Stimulated activated CD4-positive, alpha-beta T cell treated with anti-CD3 and anti-CD28 coated beads, Interleukin-4, amount 100 ng/mL, for 4 hours (primary cell): ENCODE measurements at places on chromosomes 6 and 20.
A peak's percentile ranks its signal among the peaks of the same experiment; 100 is the strongest.

- no peak for DNase-seq
Measured at GRCh38 chr6:157614026-157614568, 208.9 kb upstream of the SNX9 start.

- DNase-seq: no peak
Measured at GRCh38 chr20:39266989-39267388, 304.8 kb downstream of the DHX35 start.

GRCh38 chr20:54219751-54220426 lies 12.0 kb downstream of the PFDN4 start:
- DNase-seq: no peak

GRCh38 chr6:108027594-108027993 lies 46.9 kb downstream of the OSTM1 start:
- DNase-seq: no peak

GRCh38 chr6:36920049-36920448 lies 34.3 kb downstream of the C6orf89 start:
- no peak for DNase-seq

DNA sequence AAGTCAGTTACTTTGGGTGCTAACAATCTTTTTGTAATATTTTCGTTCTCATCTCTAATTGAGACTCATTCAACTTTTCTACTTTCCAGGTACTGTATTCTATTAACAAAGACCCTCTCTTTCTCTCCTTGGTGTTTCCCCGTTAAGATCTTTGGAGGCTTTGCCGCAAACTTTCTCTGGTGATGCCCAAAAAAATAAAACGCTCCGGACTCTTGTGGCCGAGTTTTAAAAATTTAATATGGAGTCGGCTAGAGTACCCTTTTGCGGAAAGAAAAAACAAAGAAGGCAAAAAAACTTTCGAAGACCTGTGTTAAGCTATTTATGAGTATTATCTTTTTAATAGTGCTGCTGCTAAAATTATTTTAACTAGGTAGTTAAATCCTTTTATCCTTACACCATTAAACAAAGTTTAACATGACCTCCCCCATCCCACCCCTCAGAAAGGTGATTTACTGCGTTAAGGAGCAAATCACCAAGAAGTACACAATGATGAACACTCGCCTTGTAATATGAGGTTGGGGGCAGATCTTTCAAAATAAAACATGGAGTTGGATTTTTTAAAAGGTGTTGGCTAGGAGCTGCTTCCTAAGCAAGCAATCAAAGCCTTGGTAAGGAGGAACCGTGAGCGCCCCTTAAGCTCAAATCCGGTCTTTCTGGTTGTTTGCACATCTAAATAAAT lies 10.0 kb downstream of the SIM1 start:
- DNase-seq: no peak

GRCh38 chr6:130486417-130486816 lies 120.6 kb downstream of the TMEM200A start:
- no peak for DNase-seq

GRCh38 chr6:130680116-130680515 lies 147.1 kb upstream of the SMLR1 start:
- DNase-seq: no peak

- no peak for DNase-seq
Measured at GRCh38 chr6:134787261-134787877, 162.5 kb downstream of the ALDH8A1 start.

DNA sequence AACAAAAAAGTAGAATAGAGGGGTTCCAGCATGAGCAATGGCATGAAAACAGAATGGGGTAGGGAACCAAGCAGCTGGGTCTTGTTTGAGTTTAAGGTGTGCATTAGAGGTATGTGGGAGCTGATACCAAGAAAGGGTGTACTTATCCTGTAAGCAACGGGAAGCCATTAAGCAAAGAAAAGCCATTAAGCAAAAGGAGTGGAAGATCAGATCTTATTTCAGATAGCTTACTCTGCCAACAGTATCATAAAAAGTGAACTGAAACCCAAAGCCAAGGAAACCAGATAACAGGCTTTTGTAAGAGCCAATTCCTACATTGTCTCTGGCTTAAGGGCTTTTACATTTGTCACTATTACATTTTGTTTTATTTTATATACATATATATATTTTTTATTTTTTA lies 21.3 kb upstream of the BEND6 start:
- DNase-seq: no peak

- no peak for DNase-seq
Measured at GRCh38 chr6:5398530-5398929, 137.2 kb downstream of the FARS2 start.

DNA sequence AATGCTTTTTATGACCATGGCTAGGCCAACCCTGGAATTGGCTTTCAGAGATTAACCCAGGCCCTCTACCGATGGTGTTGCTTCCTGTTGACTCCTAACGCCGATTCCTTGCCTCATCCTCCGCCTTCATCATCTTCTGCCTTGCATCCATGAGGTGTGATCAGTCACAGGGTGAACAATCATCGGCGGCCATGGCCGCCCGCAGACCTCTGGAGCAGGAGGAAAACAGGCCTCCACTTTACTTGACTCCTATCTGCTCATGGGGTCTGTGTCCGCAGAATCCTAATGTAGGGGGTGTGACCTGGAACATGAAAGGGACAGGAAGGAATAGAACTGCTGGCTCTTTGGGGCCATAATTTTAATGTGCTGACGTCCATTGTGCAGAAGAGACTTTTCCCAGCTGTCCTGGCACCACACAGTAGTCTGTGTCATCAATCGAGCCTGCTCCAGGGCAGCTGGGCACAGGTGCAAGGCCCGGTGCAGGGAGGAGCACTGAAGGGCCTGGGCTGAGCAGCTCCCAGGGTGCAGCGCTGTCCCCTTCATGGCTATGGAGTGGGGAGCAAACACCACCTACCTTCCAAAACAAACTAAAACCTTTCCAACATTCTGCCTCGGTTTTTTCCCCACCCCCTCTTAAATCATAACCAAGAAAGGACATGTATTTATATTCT lies 8.0 kb downstream of the SLC22A3 start:
- DNase-seq: no peak

- no peak for DNase-seq
Measured at GRCh38 chr6:20334334-20334733, 67.3 kb upstream of the E2F3 start.

GRCh38 chr6:134446218-134446848 lies 128.4 kb upstream of the SGK1 start:
- DNase-seq: no peak

DNA sequence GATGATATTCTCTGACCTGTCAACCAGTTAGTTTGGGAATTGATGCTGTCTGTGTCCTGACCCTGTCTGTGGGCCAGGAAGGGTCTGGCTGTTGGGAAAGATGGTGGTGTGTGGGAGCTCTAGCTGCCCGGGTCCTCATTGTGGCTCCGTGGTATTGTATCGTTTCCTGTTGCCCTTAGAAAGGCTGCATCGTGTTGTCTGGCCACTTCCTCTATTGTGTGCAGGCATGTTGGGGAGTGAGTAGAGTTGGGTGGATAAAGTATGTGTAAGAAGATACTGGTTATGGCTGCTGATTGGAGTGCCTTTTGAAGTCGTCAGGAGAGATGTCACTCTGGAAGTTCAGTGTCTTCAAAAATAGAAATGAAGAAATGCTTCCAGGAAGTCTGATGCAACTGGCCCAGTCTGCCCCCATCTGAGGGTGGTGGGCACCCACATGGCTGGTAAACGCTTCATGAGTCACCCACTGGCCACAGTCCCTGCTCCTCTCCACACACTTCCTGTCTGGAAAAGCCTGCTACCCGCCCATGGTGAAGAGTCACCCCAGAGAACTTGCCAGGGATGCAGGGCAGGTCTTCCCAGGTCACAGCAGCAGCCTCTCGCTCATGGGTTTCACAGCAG lies 27.9 kb downstream of the PPARD start:
- DNase-seq: peak; percentile 20

DNA sequence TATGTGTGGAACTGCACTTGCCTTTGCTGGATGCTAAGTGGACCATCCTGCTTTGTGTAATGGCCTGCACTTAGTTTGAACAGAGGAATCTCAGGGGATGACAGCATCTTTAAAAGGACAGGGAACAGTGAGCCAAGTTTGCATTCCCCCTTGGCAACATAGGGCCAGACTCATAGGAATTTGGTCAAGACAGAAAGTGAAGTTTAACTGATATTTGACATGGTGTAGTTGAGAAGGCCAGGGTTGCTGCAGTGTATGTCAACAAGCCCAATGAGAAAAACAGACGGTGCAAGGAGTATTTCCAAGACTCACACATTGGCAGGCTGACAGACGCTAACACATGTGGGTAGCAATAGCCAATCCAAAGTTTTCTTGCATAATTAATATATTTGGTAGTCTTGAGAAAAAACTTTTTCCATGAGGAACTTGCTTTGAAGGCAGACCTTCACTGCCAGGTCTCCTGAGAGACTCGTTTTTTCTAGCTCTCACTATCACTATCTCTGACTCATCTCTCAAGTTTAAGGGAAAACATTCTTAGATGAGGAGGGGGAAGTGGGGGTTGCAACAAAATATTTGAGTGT lies 213.8 kb downstream of the IBTK start:
- DNase-seq: no peak

DNA sequence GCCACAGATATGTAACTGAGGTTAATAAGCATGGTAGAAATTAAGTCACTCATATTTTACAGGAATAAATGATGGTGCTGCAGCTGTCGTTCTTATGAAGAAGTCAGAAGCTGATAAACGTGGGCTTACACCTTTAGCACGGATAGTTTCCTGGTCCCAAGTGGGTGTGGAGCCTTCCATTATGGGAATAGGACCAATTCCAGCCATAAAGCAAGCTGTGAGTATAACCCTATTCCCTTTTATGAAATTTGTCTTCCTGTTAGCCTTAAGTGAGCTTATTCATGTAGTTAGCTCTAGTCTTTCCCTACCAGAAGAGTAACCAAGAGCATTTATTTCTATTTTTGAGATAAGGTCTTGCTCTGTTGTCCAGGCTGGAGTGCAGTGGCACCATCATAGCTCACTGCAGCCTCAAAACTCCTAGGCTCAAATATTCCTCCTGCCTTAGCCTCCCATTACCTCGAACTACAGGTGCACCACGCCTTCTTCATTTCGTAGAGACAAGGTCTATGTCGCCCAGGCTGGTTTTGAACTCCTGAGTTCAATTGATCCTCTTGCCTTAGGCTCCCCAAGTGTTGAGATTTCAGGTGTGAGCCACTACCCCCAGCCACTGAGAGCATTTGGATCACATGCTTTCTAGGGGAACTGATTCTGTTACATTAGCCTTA lies 12.0 kb downstream of the TCP1 start:
- DNase-seq: no peak

DNA sequence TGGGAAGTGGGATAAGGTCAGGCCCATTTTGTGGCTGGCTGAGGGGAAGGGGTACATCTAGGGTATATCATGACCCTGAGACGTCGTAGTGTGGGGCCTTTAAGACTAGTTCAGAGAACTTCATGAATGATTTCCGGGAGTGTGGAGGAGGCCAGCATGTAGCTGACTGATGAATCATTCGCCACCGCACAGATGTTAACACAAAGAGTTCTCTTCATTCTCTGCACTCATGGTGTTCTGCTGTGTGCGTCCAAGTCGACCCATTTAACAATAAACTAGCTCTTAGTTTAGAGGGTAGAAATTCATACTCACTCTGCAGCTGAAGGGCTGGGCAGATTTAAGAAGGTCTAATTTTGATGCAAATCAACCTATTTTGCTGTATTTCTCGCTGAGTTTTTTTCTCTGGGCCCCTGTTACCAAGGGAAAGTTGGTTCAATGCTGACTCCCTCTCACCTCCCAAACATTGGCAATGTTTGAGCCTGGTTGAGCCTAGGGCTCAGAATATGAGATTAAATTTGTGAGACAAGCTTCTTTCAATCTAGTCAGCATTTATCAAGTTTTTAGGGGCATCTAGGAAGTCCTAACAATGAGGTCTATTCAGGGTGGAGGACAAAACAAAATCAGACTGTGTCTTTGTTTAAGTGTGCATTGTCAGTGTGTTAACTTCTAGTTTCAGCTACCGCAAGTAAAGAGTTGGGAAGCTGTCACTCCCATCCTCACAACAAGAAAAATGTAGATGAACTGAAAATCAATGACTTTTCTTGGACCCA lies 106.8 kb upstream of the CBLN4 start:
- no peak for DNase-seq

DNA sequence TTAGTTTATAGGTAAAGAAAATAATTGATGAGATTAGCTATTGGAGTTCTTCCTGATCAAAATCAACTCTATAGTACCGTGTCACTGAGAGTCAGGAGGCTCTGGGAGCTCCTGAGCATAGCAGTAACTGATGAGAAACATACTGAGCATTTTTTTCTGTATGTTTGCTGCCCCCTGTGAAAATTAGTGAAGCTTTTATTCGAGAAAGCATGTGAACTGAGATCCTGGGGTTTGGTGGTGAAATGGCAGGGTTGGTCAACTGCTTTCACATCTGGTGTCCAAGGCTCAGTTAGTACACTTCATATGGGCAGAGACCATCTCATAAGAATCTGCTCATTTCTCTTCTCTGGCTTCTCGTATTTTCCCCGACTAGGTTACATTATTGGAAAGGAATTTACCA lies 4.1 kb upstream of the ABT1 start:
- no peak for DNase-seq

- no peak for DNase-seq
Measured at GRCh38 chr20:19668418-19668817, 89.6 kb upstream of the RIN2 start.

DNA sequence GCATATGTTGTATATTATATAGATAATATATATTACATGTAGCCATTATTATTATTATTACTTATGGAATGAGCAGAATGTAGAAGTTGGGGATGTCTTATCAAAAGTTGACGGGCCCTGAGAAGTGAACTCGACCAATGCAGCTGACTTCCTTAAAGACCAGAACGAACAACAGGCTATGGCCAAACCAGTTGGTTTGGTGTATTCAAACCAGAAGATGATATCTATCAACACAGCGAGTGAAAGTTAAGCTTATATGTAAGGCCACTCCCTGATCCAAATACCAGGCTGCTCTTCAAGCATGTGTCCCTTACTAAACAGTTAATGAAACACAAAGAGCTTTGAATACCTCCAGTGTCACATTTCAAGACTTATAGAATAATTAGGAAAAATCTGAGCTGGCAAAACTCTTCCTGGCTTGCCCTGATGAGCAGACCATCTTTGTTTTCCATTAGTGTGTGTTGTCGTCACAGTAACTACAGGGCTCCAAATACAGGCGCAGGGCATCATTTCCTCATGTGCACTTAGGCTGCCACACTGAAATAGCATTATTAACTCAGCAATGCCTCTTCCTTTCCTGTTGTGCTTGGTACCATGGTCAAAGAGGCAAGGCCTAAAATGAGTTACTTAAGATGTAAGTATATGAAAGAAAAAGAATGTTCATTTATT lies 6.6 kb downstream of the FILIP1 start:
- no peak for DNase-seq
